ENCODE measurements at places on chromosomes 13 and 19. TPM values are rescaled to one million over a fixed set of nuclear protein-coding genes. Genes with fewer than 3 reads are reported as not detected.

GRCh38 chr13:23760000-23760399 lies 129.2 kb downstream of the MIPEP start:
- DNase-seq: no peak
- no peaks in the 10 kb centered on the region for H3K27me3 ChIP-seq
- H3K4me1 ChIP-seq: no peaks in the 10 kb centered on the region
- no peaks in the 10 kb centered on the region for H3K36me3 ChIP-seq

DNA sequence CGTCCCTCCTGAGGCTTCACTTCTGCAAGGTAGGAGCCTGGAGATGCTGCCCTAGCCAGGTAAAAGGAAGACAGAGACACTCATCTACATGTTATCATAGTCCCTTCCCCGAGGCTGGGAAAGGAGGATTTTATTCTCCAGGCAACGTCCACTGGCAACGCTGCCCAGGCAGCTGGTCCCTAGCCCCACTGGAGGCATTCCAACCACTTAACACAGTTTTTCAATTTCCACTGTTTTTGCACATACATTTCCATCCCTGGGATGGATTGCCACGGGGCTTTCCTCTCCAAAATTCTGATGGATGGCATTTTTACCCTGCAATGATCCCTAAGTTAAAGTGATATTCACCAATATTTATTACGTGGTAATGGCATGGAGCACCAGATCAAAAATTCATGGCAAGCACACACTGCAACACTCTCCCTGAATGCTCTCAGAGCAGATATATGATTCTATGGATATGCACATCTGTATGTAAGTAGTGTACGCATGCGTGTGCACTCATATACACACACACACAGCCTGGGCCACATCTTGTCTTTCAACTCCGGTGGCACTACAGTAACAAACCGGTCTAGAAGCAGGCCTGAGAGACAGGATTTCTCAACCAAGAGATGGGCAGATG lies 322.3 kb upstream of the TSHZ3 start:
- H3K27me3 ChIP-seq: no peaks in the 10 kb centered on the region
- H3K4me3 ChIP-seq: no peak overlapping the region
- H3K36me3 ChIP-seq: no peaks in the 10 kb centered on the region
- H3K27ac ChIP-seq: no peak overlapping the region
- DNase-seq: no peak

EBI3 gene
- 14.2 TPM for total RNA-seq

DNA sequence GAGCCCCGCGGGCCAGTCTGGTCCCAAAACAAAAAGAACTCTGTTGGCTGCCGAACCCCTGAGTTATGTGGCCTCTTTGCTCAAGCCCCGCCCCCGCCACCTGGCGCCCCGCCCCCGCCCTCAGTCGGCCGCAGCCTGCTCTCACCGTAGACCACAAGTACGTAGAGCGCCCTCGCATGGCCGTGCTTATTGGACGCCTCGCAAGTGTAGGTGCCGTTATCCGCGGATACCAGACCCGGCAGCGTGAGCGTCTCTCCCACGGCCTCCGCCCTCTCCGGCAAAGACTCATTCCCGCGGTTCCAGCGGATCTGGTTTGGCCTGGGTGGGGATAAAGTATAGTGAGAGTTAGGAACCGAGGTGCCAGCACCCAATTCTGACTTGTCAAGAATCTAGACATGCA lies 5.5 kb upstream of the ZNF428 start:
- H3K27me3 ChIP-seq: no peaks in the 10 kb centered on the region
- no peak overlapping the region for H3K4me3 ChIP-seq
- H3K4me1 ChIP-seq: peaks cover 20% of the 10 kb centered on the region
- H3K36me3 ChIP-seq: no peaks in the 10 kb centered on the region

GRCh38 chr19:6059988-6060599 lies 50.2 kb downstream of the RFX2 start:
- no peak overlapping the region for H3K4me3 ChIP-seq
- H3K4me1 ChIP-seq: peaks cover 8% of the 10 kb centered on the region
- DNase-seq: no peak
- peak overlapping the region; percentile 46 for H3K27ac ChIP-seq

DNA sequence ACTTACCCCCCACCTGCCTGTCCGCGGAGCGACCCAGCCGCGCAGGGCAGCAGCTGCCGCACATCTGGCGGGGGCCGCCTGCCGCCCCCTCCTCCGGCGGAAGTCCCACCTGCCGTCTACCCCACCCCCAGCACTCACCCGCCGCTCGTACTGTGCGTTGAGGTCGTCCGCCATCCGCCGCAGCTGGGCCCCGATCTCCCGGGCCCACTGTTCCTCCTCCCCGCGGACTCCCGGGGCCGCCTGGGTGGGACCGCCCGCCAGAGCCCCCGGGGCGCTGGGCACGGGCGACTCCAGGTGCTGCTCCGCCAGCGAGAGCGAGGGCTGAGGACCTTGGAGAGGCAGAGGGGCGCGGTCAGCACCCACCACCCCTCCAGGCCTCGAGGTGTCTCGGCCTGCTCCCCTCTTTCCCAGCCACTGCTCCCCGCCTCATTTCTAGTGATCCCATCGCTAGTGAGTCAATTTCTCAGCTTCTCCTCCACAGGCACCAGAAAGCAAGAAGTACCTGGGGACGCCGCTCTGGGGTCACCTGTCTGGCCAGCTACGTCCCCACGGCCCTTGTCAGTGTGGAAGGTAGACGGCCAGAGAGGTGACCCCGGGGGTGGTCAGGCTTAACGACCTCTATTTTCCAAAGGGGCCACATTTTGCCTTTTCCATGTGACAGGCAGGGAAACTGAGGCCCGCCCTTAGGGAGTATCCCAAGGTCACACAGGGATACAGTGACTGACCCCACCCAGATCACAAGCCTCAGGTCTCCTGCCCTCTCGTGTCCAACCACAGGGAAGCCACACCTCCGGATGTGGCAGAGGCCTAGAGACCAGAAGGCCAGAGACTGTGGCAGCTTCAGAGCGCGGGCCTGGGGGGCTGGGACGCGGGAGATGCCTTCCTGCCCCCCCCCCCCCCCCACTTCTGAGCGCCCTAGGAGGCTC lies 4.3 kb downstream of the BBC3 start:
- peaks cover 41% of the 10 kb centered on the region for H3K4me1 ChIP-seq
- H3K27ac ChIP-seq: peak overlapping the region; percentile 94
- no peaks in the 10 kb centered on the region for H3K36me3 ChIP-seq
- H3K4me3 ChIP-seq: peak overlapping the region; percentile 74
- DNase-seq: peak; percentile 26

- DNase-seq: no peak
- H3K27ac ChIP-seq: no peak overlapping the region
- no peaks in the 10 kb centered on the region for H3K4me1 ChIP-seq
Measured at GRCh38 chr13:96817336-96817941, 176.8 kb downstream of the OXGR1 start.

DNA sequence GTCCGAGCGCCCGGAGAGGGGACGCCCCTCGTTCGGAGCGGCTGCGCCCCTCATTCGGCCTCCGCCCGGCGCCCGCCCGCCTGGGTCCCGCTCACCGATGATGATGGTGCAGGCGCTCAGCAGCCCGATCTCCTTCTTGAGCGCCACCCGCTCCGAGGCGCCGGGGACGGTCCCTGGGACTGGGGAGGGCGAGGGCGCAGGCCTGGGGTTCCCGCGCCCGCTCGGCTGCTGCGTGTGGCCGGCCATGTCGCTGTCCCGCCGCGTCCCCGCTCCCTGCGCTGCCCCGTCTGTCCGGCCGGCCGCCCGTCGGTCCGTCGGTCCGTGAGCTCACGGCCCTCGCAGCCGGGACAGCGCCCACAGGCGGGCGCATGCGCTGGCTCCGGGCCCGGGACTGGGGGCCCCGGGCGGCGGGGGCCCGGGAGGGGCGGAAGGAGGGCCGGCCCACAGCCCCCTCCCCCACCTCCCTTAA lies at the start of gene SLC7A10:
SLC7A10 (minus strand) TSS at position 393 of the 469 bp plus-strand sequence; CDS start at position 246, 147 bp downstream.
- H3K36me3 ChIP-seq: no peaks in the 10 kb centered on the region
- H3K27me3 ChIP-seq: peaks cover 13% of the 10 kb centered on the region
- no peak within 1 kb of the TSS for H3K4me3 ChIP-seq
- no peaks in the 10 kb centered on the region for H3K4me1 ChIP-seq
- no peak within 1 kb of the TSS for H3K27ac ChIP-seq

- H3K36me3 ChIP-seq: no peaks in the 10 kb centered on the region
- no peak overlapping the region for H3K4me3 ChIP-seq
- no peaks in the 10 kb centered on the region for H3K27me3 ChIP-seq
- H3K27ac ChIP-seq: no peak overlapping the region
Measured at GRCh38 chr13:102912599-102912998, 66.8 kb downstream of the ERCC5 start.

SIGLEC12 gene
- total RNA-seq: 0.60 TPM

JSRP1 gene
- 0.73 TPM for total RNA-seq

- DNase-seq: no peak
- H3K4me3 ChIP-seq: no peak overlapping the region
- no peak overlapping the region for H3K27ac ChIP-seq
- no peaks in the 10 kb centered on the region for H3K27me3 ChIP-seq
- no peaks in the 10 kb centered on the region for H3K4me1 ChIP-seq
Measured at GRCh38 chr13:34634448-34634847, 307.6 kb upstream of the NBEA start.

FCER2 gene
- total RNA-seq: 0.96 TPM

UQCRFS1 gene
- total RNA-seq: 48.5 TPM

DNA sequence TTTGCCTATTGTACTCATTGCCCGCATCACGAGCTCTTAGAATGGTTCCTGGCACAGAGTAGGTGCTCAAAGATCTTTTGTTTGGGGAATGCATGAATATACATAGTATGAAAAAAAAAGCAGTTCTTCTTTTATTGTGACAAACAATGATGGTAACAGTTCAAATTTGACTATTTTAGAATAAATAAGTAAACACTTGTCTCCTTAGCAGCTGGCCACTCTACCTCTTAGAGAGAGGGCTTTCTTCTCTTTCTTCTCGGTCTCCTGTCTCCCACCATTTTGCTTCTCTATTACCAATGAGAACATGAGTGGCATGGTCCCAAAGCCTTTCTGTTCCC lies 639 bp upstream of the SLAIN1 start:
- no peaks in the 10 kb centered on the region for H3K36me3 ChIP-seq
- H3K4me3 ChIP-seq: peak overlapping the region; percentile 88
- peak overlapping the region; percentile 57 for H3K27ac ChIP-seq
- no peak for DNase-seq
- H3K4me1 ChIP-seq: peaks cover 35% of the 10 kb centered on the region
- H3K27me3 ChIP-seq: no peaks in the 10 kb centered on the region

DNA sequence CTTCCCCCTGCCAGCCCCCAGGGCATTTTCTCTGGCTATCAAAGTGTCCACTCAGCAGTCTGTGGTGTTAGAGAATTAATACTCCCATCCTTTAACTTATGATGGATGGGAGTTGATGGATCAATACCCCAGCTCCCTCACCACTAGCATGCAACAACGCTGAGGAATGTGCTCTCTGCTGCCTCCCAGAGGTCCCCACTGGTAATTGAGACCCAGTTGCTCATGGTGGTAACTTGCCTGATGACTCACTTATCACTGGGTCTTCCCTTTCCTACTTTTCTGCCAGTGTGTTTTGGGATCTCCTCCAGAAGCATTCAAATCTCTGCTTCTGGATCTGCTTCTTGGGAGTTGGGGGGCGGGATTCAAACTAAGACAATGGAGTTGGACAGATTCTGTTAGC lies 20.3 kb upstream of the CACNA1A start:
- DNase-seq: no peak
- H3K27me3 ChIP-seq: no peaks in the 10 kb centered on the region
- no peaks in the 10 kb centered on the region for H3K4me1 ChIP-seq
- H3K4me3 ChIP-seq: no peak overlapping the region
- no peaks in the 10 kb centered on the region for H3K36me3 ChIP-seq
- H3K27ac ChIP-seq: no peak overlapping the region

KANK3 gene
- total RNA-seq: 0.97 TPM

DNA sequence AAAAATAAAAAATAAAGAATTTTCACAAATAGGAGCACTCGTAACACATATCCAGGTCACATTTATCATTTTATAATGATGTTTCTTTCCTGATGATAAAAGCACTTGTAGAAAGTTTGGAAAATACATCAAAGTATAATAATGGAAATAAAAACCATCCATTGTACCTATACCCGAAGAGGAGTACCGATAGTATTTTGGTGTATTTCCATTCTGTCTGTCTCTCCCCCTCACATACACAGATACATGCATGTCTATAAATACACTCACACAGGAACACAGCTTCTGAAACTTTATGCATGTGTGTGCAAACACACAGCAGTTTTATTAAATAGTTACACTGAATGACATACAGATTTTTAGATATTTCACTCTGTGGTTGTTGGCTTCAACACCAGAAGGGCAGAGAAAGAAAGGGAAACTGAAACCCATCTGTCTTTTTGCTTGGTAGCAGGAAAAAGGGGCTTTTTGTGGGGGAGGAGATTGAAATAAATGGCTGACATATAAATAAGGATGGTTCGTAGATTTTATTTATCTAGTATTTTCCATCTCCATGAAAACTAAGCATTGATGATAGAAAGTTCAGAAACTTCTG lies 114.8 kb downstream of the LRCH1 start:
- H3K4me3 ChIP-seq: peak overlapping the region; percentile 44
- peaks cover 13% of the 10 kb centered on the region for H3K4me1 ChIP-seq
- H3K36me3 ChIP-seq: no peaks in the 10 kb centered on the region
- peak; percentile 49 for DNase-seq

- H3K4me1 ChIP-seq: no peaks in the 10 kb centered on the region
- no peaks in the 10 kb centered on the region for H3K36me3 ChIP-seq
Measured at GRCh38 chr13:95153647-95154412, 147.4 kb downstream of the ABCC4 start.

GRCh38 chr13:30325668-30326067 lies 18.3 kb upstream of the KATNAL1 start:
- H3K4me3 ChIP-seq: no peak overlapping the region
- H3K27ac ChIP-seq: no peak overlapping the region
- H3K4me1 ChIP-seq: no peaks in the 10 kb centered on the region
- H3K27me3 ChIP-seq: no peaks in the 10 kb centered on the region
- DNase-seq: no peak

- no peak overlapping the region for H3K4me3 ChIP-seq
- H3K4me1 ChIP-seq: no peaks in the 10 kb centered on the region
- no peak for DNase-seq
Measured at GRCh38 chr13:90846936-90847335, 500.6 kb upstream of the MIR17HG start.

DNA sequence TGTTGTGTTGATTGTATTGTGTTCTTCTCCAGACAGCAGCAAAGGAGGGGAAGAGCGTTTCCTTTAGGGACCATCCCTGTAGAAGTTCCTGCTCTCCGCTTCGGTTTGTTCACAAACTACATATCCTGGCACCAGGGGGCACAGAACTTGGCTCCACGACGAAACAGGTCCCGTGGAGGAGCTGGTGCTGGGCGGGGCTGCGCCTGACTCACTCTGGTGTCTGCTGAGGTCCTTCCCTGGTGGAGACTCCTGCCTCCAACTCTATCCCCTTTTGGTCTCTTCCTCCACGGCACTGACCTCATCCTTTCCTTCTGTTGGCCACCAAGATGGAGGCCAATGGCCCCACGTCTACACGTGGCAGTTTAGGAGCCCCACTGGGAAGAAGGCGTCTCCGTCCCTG lies 14.7 kb downstream of the TMPRSS9 start:
- no peak overlapping the region for H3K27ac ChIP-seq
- no peak for DNase-seq
- no peaks in the 10 kb centered on the region for H3K4me1 ChIP-seq
- no peaks in the 10 kb centered on the region for H3K36me3 ChIP-seq
- no peak overlapping the region for H3K4me3 ChIP-seq
- no peaks in the 10 kb centered on the region for H3K27me3 ChIP-seq

IFNL1 gene
- not detected for total RNA-seq
